C1 segment of cervical spinal cord (tissue), 14 donors: ENCODE measurements at places on chromosomes 4 and X.

- DNase-seq = no peak
These were observed 231.4 kb upstream of the KLF8 start for GRCh38 chrX:56000729-56001128.

GRCh38 chr4:139892973-139893736 is 227.5 kb downstream of the MGST2 start:
- no peak for DNase-seq

GRCh38 chr4:93179044-93179443 is 649.5 kb upstream of the ATOH1 start:
- no peak for DNase-seq

GRCh38 chr4:147409350-147409749 is 71.5 kb upstream of the EDNRA start:
- DNase-seq = no peak

DNA sequence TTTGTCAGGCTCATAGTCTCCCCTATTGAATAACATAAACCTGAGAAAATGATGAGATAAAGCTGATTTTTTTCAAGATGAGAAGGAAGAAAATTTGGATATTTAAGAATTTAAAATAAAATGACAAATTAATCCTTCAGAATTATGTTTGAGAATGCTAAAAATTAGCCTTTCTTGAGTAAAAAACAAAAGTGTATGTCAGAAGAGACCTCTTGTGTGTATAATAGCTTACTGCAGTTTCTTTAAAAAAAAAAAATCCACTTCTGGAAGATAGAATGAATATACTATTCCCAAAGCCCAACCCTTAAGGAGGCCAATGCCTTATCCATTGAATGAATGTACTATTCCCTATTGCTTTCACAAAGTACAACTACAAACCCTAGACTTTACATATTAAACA is 281.8 kb downstream of the RAPGEF2 start:
- DNase-seq = no peak

DNA sequence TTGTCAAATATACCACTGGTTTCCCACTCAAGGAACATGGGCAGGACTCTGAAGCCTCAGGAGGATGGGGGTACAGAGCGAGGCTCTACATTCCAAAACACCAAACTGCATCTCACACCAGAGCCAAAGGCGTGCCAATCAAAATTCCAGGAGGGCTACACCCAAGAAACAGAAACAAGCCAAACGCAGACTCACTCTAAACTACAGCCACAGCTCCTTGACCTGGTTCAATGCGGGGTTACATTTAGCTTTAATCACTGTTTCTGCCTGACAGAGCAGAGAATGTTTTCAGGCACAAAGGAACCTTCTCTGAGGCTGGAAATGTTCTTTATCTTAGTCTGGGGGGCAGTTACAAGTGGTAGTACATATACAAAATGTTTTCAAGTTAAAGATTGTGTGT is 2121.5 kb upstream of the AGA start:
- no peak for DNase-seq

- DNase-seq = no peak
These were observed 513.0 kb downstream of the FSTL5 start for GRCh38 chr4:161650812-161651211.

- DNase-seq = no peak
These were observed 64.7 kb upstream of the PLAC8 start for GRCh38 chr4:83179205-83179604.

GRCh38 chrX:70755850-70756249 is 152.7 kb downstream of the TEX11 start:
- no peak for DNase-seq

- DNase-seq = no peak
These were observed 138.1 kb downstream of the MID1 start for GRCh38 chrX:10482261-10482660.

- DNase-seq = no peak
These were observed 1.5 kb downstream of the FRMPD3 start for GRCh38 chrX:107450823-107451509.

DNA sequence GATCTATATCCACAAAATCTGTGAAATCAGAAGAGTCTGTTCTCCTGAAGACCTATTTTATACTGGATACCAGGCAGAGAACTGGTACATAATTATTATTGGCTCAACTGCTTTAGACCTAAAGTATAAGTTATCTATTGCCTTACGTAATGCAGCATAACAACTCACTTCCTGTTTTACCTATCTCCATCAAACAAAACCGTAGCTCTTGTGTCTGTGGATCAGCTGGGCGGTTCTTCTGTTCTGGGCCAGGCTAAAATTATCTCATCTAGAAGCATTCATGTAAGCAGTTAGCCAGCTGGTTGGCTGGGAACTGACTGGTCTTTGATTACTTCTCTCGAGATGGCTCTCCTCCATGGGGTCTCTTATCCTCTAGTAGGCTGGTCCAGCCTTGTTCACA is 57.8 kb downstream of the PPP1R2C start:
- no peak for DNase-seq

GRCh38 chr4:11028334-11028733 is 343.8 kb upstream of the CLNK start:
- DNase-seq = no peak
